ENCODE measurements at places on chromosomes 4 and X.

DNA sequence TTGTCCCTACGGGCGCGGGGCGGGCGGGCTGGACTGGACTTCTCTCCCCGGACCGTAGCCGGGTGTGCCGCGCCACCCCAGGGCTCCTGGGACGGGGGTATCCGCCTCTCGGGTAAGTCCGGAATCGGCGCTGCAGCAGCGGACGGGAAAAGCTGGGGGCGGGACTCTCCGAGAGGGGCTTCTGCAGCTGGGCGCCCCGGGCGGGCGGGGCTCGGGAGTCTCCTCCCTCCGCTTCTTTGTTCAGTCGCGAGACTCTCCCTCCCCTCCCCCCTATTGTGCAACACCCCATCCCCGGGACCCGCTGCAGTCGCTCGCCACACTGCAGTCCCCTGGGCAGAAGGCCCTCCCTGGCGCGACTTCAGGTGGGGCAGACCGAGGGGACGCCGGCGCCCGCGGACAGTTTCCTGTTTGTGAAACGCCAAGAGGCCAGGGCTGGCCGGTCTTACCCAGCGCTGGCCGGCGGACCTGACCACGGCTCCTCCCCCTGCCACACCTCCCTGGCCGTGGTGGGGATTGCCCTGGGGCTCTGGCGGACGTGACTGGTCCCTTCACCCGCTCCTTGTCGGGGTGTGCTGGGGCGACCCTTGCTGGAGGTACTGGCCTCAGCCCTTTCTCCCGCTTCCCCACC, 966 bp downstream of the CCNG2 start:
- DNase-seq, result no peak

DNA sequence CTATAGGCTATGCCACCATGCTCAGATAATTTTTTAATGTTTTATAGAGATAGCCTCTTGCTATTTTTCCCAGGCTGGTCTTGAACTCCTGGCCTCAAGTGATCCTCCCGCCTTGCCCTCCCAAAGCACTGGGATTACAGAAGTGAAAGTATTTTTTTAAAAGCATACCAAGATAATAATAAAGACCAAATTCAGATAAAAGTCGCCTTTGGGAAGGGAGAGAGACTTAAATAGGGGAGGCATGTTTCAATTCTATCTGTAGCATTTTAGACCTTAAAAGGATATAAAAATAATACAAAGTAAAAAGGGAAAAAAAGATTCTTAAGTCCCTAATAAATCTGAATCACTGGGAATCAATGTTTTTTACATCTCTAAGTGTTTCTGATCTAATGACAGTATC, 108.9 kb downstream of the AFAP1 start:
- no peak for DNase-seq

GRCh38 chr4:53021754-53022512, 159.8 kb downstream of the RASL11B start:
- no peak for DNase-seq

GRCh38 chrX:87626996-87627395, 109.4 kb downstream of the KLHL4 start:
- no peak for DNase-seq

GRCh38 chr4:122797405-122798094, 29.1 kb upstream of the FGF2 start:
- DNase-seq, result no peak

DNA sequence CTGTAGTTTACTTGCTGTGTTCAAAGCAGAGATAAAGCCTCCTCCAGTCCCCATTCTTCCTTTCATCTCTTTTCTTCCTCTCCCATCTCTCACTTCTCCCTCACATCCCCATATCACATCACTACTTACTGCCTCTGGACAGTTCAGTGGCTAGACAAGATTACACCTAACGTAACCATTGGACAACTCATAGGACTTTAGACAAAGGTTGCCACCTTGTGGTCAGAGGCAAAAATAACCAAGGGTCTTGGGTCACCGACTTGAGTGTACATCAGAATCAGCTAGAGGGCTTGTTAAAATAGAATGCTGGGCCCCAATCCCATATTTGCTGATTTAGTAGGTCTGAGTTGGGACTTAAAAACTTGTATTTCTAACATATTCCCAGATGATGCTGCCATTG, 109.3 kb upstream of the DGKK start:
- no peak for DNase-seq

GRCh38 chr4:102640669-102641068, 120.1 kb downstream of the MANBA start:
- no peak for DNase-seq

DNA sequence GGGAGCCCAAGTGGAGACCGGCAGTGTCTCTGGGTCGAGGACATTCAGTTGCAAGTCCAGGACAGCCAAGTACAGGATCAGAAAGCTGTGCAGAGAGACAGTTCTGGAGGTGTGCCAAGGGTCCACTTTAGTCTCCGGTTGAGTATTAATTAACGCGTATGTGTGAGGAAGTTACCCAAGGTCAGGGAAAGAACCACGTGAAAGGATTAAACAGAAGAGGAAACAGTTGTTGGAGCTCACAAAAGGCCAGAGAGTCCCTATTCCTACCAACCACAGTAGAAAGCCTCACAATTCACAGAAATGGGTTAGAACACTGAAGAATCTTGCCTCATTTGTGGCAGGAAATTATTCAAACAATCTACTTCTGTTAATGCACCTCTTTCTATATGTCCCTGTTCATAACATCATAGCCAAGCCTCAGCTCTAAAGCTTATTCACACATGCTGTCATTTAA, 17.9 kb upstream of the NSUN7 start:
- no peak for DNase-seq

- DNase-seq, result no peak
These were observed 101.8 kb upstream of the TLR3 start for GRCh38 chr4:185966997-185967775.

GRCh38 chr4:185502386-185502785, 30.9 kb upstream of the CCDC110 start:
- no peak for DNase-seq

GRCh38 chr4:172751550-172751949, 417.1 kb upstream of the GALNT7 start:
- DNase-seq, result no peak
